ENCODE measurements at places on chromosomes 2 and 18. TPM values are rescaled to one million over a fixed set of nuclear protein-coding genes. Genes with fewer than 3 reads are reported as not detected.

GALR1 gene
- total RNA-seq = under 0.01 TPM

G6PC2 gene
- not detected for total RNA-seq

CHRNG gene
- total RNA-seq = not detected

PMAIP1 gene
- total RNA-seq = 0.82 TPM

KIF1A gene
- 146 TPM for total RNA-seq

FAM110C gene
- total RNA-seq = 8.6 TPM

SCN2A gene
- total RNA-seq = 160 TPM

- DNase-seq = no peak
These were observed 18.2 kb upstream of the DAW1 start for GRCh38 chr2:227853204-227853629.

DNA sequence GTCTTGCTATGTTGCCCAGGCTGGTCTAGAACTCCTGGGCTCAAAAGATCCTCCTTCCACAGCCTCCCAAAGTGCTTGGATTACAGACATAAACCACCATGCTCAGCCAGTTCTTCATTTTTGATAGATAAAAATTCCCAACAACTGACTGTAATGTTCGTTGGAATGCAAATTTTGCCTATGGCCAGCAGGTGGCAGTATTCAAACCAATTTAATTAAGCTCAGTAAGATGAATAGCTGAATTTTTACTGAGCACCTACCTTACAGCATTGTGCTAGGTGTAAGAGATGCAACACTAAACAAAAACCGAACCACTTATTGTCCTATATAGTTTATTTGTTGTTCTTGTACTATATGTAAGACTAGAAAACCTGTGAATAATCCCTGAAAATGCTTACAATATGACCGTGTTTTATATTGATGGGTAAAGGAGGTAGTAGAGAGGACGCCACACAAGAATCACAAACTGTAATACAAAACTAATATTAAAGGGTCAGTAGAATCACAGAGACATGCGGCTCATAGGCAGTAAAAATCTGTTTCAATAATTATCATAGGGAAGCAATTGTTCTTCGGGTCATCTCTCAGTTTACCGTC, 8.2 kb upstream of the TMEM182 start:
- peak; percentile 17 for DNase-seq

DNA sequence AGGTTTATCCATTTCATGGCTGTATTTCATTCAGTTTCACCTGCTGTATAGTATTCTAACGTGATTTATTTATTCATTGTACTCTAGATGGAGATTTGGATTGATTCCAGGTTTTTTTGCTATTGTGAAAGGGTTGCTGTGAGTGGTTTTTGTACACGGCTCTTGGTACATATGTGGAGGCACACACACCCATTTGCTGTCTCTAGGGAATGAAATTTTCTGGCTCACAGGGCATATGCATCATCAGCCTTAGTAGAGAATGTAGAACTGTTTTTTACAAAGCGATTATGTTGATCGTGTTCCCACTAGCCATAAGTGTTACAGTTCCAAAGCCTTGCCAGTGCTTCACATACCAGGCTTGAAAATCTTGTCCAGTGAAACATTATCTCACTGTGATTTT, 5.1 kb downstream of the SPTBN1 start:
- DNase-seq = no peak

DNA sequence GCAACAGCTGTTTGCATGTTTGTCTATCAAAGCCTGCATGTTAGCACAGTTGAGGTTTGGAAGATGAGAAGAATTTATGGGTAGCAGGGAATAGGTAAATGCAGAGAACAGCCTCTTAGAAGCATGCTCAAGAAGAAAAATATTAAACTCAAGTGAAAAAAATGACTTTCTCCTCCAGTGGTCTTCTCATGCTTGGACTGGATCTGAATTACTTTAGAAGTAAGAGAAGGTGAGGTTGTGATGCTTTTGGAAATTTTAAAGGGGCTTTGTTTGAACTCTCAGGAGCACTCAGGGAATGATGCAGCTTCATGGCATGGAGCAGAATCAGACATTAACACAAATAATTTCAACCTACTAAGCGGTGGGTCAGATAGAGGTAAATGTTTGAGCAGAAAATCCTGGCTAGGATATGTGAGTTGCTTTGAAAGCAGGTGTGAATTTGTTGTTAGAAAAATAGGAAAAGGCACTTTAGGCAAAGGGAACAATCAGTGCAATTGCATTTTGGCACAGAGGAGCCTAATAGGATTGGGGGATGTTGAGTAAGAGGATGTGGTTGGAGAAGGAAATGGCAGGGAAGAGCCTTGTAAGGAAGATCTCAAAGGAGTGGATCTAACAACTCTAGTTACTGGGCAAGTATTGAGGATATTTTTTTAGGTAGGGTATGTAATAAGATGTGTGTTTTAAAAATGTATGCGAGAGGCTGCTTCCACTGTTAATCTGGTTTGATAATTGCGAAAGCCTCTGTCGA, 76.3 kb downstream of the DDX1 start:
- no peak for DNase-seq

GRCh38 chr2:28225473-28226080, 167.1 kb upstream of the FOSL2 start:
- DNase-seq = no peak

DNA sequence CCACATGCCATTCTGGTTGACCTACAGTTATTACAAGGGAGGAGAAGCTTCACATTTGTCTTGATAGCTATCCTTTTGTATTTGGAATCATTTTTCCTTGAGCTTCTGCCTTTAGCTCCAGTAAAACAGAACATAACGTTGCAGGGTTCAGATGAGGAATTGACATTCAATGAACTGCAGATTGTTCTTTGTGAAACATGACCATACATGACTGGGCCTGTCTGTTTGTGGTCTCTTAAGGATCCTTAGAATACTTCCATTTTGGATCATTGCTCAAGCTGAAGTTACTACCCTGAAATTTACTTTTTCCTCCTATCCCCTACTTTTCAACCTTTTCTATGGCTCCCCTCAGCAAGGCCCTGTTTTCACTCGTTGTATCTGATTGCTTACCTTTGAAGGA, 1281.7 kb upstream of the CELF4 start:
- no peak for DNase-seq

DNA sequence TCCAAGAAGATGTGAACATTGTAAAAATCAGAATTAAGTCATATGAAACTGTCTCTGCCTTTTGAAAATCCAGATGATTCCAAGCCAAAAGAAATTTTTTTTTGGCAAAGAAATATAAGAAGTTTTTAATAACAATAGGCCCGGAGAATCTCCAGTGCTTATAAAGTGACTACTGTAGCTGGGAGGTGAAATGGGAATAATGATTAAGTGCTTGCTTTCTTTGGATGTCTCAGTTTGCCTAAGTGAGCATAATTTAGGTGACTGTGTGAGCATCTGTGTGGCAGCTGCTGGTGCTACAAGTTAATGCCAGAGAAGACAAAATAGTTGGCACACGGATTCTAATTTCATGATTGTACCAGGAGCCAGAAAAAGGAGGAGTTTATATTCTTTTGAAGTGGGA, 185.0 kb downstream of the LTBP1 start:
- no peak for DNase-seq

DNA sequence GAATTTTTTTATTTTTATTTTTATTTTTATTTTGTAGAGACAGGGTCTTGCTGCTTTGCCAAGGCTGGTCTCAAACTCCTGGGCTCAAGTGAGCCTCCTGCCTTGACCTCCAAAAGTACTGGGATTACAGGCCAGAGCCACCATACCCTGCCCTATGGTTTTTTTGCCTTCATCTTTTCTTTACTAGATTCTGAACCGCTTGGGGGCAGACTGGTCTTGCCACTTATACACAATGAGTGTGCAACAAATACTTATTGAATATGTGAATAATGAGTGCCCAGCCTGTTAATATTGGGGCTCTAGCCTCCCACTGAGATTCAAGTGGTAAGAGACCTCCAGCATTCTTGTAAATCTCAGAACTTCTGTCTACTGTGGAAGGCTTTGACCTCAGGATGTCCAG, 3.9 kb downstream of the NCK2 start:
- no peak for DNase-seq
